Osteoblast (primary cell): ENCODE measurements at places on chromosomes 6 and 20. TPM values are rescaled to one million over a fixed set of nuclear protein-coding genes. Genes with fewer than 3 reads are reported as not detected.

Gene TMEM74B
- not detected in 2 replicates for total RNA-seq

Gene TP53TG5
- total RNA-seq: not detected in 2 replicates

Gene SSTR4
- total RNA-seq: not detected in 2 replicates

Gene OPRL1
- total RNA-seq: 0.59 and 0.72 TPM in 2 replicates

Gene EMILIN3
- total RNA-seq: not detected in 2 replicates

Gene CARMIL1
- 24.5 and 25.7 TPM in 2 replicates for total RNA-seq

Gene NR2E1
- not detected in 2 replicates for total RNA-seq

Gene IPCEF1
- total RNA-seq: 0.36 and 0.88 TPM in 2 replicates

Gene SAPCD1
- 0.59 and 1.4 TPM in 2 replicates for total RNA-seq

Gene CMTR1
- 38.7 and 39.5 TPM in 2 replicates for total RNA-seq

DNA sequence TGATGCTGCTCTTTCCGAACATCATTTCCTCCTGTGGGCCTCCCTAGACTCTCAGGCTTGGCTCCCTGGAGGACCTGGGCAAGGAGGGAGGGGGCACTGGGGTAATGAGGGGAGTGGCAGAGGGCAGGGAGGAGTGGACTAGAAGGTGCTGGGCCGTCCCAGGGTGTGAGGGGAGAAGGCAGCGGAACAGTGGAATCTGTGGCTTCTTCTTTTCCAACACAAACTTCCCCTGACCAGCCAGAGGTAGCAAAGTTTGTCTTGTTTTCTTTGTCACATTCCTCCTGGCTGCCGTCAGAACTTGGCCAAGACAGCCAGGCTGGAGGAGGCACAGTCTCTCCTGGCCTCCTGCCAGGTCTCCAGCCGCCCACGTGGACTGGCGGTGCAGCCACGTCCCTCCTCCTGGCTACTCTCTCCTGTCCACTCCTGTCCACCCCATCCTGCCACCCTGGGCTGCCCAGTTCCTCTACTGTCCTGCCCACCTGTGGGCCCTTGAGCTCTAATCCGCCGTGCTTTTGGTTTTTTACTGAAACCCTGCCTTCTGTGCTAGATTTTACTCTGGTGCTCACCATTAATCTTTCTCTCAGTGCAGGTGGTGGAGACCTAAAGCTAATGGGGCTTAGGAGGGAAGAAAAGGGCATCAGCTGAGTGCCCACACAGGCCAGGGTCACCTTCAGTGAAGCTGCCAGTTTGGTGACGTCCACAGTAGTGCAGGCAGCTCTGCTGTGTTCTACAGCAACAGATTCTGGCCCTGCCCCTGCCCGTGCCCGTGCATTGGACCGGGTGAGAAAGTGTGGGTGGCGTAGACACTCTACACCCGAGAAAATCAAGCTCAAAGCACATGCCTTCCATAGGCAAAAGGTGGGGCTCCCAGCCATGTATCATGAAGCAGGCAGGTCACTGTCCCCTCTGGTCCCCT lies 2.8 kb upstream of the CDSN start:
- peak; percentile 98 for DNase-seq

- DNase-seq: no peak
Observed at GRCh38 chr6:160297310-160297709, 38.7 kb upstream of the SLC22A2 start.

DNA sequence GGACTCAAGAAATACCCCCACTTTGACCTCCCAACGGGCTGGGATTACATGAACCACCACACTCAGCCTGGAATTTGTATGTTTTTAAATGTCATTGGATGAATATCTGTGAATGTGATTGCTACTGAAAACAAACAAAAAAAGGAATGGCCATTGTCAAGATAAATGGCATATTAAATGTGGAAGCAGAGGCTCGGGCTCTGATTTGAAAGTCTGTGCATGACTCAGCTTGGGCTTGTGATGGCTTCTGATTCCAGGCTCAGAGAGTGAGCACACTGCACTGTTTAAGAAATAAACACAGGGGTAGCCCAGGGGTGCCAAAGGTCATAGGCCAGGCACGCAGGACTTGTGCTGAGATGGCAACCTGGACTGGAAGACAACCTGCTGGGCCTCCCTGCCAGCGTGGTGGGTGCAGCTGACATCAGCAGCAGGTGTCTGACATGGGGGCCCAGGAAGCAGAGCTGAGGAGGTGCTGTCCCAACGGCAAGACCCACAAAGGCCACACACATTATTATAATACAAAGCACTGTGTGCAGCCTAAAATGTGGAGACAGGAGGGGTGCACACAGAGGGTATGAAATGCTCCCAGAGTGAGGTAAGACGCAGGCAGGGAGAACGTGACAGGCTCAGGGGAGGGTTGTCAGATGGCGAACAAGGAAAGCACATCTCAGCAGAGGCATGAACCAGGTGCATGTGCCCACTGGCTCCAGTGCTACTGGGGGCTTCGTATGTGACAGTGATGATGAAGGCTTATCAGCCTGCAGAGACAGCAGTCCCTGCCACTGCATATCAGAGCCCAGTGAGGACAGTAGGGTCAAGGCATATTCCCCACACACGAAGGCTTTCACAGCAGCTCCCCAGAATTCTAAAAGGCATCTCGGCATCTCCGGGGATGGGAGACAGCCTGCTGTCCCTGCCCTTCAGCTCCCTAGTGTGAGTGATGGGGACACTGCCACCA lies 169.4 kb downstream of the SYNDIG1 start:
- DNase-seq: no peak

GRCh38 chr6:142602972-142603371 lies 301.2 kb downstream of the ADGRG6 start:
- no peak for DNase-seq

- no peak for DNase-seq
Observed at GRCh38 chr20:15895560-15896084, 677.6 kb downstream of the KIF16B start.

GRCh38 chr20:63097336-63097831 lies 90.6 kb upstream of the BHLHE23 start:
- DNase-seq: peak; percentile 30

DNA sequence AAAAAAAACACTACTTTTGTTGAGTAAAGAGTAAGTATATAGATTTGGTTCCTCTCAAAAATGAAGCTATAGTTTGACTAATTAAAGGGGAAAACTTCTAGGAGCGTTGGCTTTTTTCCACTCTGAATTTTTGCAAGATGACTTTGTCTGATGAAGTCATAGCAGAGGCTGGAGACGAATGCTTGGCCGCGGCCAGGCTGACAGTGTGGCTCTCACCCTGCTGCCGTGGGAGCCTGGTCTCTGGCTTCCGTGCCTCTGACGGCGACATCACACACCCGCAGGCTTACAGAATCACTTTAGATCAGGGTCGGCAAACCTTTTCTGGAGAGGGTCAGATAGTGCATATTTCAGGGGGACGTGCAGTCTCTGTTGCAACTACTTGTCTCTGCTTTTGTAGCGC lies 145.0 kb downstream of the PHACTR3 start:
- DNase-seq: peak; percentile 87

GRCh38 chr20:64228086-64228653 lies 27.4 kb upstream of the PCMTD2 start:
- no peak for DNase-seq

- DNase-seq: no peak
Observed at GRCh38 chr6:7978736-7979135, 68.1 kb upstream of the TXNDC5 start.

DNA sequence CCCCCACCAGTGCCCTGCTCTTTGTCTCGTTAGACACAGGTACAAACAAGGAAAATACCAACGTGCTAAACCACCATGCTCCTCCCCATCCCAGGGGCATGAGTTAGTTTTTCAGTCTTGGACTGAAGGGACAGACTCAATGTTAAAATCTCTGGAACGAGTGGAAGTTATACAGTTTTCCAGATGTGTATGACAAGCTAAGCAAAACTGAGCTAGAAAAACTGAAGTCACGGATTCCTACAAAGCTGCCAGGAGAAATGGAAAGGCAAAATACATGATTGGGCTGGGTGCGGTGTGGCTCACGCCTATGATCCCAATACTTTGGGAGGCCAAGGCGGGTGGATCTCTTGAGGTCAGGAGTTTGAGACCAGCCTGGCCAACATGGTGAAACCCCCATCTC lies 34.3 kb upstream of the QKI start:
- DNase-seq: no peak

- DNase-seq: no peak
Observed at GRCh38 chr6:25062070-25062811, 126.5 kb upstream of the RIPOR2 start.

GRCh38 chr6:6494677-6495076 lies 93.8 kb upstream of the LY86 start:
- no peak for DNase-seq

DNA sequence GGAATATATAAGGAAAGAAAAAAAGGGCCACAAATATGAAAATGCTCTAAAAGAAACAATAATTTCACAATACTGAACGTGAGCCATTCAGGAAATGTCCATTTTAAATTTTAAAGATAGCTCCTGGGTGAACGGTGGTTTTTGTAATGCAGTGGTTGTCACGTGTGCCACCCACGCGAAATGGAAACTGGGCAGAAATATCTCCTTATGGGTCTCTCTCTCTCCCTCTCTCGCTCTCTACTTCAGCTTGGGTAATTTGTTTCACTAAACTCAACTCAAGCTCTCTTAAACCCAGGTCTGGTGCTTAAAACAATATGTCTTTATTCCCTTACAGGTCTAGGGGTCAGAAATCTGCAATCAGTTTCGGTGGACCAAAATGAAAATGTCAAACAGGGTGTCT lies 150.8 kb downstream of the OR2B2 start:
- peak; percentile 69 for DNase-seq

- no peak for DNase-seq
Observed at GRCh38 chr6:56450882-56451739, 191.6 kb downstream of the DST start.

DNA sequence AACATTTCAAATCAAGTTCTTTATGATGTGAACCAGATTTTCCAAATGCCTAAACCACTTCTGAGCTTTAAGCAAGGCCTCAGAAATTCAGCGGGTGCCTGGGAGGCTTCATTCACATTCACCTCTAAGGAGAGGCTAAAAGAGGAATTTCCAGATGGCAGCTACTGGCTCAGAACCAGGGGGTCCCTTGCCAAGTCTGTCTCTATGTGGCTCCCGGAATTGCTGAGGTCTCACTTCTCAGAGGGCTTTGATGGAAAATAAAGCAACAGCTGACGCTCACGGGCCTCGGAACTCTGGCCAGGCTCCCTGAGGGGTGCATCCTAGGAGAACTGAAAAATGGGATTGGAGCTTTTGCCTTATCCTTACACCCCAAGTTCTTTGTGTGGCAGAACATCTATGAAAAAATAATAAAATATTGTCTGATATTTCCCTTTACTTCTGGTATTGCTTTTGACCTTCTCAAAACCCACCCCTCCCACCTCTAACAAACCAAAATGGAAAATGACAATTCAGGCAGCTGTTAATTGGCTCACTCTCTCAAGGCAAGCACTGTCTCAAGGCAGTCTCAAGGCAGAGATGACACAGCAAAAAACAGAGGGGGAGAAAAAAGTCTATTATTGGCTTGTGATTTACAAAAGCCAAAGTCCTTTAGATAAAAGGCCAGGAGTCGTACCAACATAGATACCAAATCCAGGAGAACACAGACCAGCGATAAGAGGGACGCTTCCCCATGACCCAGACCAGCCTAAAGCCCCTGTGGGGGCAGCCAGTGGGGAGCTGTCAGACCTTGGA lies 21.8 kb upstream of the LRRN4 start:
- no peak for DNase-seq

GRCh38 chr20:38926934-38927616 lies 858 bp downstream of the FAM83D start:
- DNase-seq: peak; percentile 76

GRCh38 chr6:110467566-110468140 lies 8.8 kb downstream of the SLC22A16 start:
- no peak for DNase-seq

DNA sequence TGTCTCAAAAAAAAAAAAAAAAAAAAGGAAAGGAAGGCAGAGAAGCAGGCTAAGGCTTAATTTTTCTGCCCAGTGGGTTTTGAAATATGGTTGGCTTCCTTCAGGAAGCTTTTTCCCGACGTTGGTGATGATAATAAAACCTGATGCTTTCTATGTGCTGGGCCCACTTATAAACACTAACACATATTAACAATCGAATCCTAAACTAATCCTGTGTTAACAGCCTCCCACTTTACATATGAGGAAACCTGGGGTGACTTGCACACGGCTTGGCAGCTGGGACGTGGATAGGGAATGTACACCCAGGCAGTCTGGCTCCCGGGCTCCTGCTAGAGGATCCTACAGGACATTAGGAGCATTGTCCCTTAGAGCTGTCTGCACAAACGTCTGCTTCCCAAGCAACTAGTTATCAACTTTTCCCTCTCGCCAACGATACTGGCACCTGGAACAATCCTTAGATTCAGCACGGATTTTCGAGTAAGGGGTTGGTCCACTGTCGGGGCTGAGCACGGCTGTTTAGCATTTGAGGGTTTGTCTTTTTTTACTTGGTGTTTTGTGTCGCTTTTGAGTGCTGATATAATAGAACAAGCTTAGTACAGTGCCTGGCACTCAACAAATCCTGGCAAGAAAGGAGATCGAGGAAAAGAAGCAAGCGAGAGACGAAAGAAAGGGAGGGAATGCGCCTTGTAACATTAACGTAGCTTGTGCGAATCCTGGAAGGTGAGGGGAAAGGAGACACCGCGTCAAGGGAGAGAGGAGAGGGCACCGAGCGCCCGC lies 622 bp upstream of the KIZ start:
- peak; percentile 59 for DNase-seq

DNA sequence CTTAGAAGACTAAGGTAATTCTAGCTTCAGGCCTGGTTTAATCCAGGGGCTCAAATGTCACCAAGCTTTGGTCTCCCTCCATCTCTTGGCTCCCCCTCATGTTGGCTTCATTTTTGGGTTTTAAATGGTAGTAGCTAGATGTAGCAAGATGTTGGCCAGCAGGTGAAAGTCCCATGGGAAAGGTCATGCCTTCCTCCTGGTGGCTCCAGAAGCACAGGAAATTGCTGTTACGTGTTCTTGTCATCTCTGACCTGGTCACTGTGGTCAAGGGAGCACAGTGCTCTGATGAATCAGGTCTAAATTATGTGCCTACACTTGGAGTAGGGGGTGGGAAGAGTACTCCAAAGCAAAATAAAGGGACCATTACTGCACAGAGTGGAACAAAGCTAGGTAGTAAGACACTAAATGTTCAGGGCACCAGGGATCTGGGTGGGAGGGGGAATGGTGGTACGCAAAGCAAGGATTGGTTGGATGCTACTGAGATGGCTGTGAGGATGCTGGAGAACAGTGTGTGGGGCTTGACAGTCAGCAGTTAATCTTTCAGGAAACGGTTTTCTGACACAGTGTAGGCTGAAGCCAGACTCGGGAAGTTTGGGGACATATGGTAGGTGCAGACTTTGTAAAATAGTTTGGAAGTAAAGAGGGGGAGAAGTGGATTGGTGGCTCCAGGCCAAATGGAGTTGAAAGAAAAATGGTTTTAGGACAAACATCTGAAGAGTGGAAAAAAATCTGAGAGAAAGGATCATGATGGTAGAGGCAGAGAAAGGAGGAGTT lies 30.1 kb downstream of the CDS2 start:
- DNase-seq: no peak

GRCh38 chr6:114390176-114390575 lies 47.4 kb upstream of the HS3ST5 start:
- no peak for DNase-seq
